T-helper 17 cell (primary cell): ENCODE measurements at places on chromosomes 16 and 17. TPM values are rescaled to one million over a fixed set of nuclear protein-coding genes. Genes with fewer than 3 reads are reported as not detected.

SPN gene
- total RNA-seq = 147 TPM

DNAI2 gene
- total RNA-seq = 4.1 TPM

CAVIN1 gene
- total RNA-seq = 0.90 TPM

KRT40 gene
- not detected for total RNA-seq

- no peak for DNase-seq
Measured at GRCh38 chr16:58624209-58624608, 5.4 kb downstream of the CNOT1 start.

DNA sequence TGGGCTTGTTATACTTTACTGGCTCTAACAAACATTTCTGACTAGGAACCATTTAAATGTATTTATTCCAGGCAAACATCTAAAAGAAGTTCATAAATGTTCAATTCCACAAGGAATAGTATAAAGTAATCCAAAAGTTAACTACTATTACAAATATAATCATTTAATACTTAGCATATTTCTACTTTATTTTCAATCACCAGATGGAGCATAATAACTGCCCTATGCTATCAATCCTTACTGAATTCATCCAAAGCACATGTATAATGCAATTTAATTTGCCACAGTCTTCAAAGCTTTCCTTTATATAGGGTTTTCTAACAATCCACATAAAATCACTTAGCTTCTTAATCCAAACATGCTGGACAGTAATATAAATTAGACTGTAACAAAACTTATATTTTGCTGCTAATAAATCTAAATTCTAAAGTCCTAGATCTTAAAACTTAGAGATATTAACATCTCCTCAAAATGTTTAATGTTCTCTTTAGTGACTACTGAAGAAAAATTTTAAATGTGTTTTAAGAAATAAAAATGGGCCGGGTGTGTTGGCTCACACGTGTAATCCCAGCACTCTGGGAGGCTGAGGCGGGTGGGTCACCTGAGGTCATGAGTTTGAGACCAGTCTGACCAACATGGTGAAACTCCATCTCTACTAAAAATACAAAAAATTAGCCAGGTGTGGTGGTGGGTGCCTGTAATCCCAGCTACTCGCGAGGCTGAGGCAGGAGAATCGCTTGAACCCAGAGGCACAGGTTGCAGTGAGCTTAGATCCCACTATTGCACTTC lies 5.9 kb downstream of the MEIOB start:
- DNase-seq = no peak

DNA sequence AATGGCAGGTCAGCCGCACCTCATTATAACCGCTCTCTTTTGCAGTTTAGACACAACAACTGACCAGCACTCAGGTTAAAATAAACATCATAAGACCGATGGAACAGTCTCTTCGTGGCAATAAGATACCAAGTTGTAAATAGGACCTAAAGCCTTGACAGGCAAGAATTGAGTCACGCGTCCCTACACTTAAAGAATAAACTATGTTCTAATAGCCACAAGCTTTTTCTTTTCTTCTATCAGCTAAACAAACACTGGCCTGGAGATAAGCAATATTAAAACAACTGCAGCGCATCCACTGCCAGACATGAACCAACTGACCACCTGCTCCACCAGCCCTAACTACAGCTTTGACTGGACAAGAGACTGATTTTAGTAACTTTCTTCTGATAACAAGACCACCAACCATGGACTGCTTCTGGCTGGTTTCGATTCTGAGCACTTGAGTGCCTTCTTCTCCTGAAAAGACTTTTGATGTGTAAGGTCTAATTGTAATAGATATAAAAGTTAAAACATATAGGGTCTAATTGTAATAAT lies 17.5 kb downstream of the SLFN12L start:
- DNase-seq = no peak

DNA sequence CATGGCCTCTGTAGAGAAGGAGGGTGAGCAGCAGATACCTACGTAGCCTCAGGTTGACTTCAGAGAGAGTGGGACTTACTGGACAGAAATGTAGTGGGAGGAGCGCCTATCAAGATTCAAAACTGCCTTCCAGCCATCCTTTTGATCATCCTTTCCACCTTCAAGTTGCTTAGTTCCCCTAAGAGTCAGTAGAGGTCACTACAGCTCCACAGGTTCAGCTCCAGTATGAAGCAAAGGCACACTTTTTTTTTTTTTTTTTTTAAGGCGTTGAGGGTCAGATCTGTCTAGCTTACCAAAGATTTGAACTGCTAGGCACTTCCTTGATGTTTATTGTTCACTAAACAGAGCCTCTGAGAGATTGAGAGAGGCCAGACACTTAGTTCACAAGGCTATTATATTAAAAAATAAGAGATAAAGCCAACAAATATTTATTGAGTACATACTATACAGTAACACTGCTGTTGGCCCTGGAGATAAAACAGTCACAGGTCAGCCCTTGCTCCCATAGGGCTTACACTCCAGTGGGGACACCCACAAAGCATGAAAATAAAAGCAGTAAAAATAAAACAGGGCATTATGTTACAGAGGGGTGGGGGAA lies 3.1 kb downstream of the RNF227 start:
- no peak for DNase-seq

- DNase-seq = no peak
Measured at GRCh38 chr17:77729587-77729986, 228.9 kb upstream of the TNRC6C start.

GRCh38 chr17:66466840-66467367 lies 164.5 kb downstream of the PRKCA start:
- DNase-seq = no peak

DNA sequence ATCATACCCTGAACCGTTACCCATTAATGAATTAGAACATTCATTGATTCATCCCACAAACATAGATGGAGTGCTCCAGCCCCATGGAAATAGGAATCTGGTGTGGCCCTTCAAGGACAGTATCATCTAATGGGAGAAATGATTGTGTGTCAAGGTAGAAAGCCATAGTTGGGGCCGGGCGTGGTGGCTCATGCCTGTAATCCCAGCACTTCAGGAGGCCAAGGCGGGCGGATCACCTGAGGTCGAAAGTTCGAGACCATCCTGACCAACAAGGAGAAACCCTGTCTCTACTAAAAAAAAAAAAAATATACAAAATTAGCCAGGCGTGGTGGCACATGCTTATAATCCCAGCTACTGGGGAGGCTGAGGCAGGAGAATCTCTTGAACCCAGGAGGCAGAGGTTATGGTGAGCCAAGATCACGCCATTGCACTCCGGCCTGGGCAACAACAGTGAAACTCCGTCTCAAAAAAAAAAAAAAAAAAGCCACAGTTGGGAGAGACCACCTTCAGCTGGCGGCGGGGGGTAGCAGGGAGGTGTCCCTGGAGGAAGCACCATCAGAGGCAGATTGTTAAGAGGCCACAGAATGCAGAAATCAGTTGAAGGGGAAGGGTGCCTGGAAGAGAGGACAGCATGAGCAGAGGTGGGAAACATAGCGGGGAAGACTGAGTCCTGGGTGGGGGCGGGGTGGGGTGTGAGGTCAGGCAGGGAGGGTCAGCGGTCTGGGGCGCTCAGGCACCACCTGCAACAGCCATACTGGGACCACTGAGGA lies 60.0 kb downstream of the USP22 start:
- no peak for DNase-seq
